M059J (cell line): ENCODE measurements at places on chromosomes 4 and X. TPM values are rescaled to one million over a fixed set of nuclear protein-coding genes. Genes with fewer than 3 reads are reported as not detected.

The TLR10 gene
- not detected in 2 replicates for total RNA-seq

The PDZD4 gene
- 1.9 and 2.7 TPM in 2 replicates for total RNA-seq

The USP51 gene
- 1.1 and 1.7 TPM in 2 replicates for total RNA-seq

The AWAT2 gene
- total RNA-seq = not detected in 2 replicates

The SLC10A6 gene
- not detected in 2 replicates for total RNA-seq

The STATH gene
- not detected in 2 replicates for total RNA-seq
